ENCODE measurements at places on chromosomes 16 and 17. TPM values are rescaled to one million over a fixed set of nuclear protein-coding genes. Genes with fewer than 3 reads are reported as not detected.

DNA sequence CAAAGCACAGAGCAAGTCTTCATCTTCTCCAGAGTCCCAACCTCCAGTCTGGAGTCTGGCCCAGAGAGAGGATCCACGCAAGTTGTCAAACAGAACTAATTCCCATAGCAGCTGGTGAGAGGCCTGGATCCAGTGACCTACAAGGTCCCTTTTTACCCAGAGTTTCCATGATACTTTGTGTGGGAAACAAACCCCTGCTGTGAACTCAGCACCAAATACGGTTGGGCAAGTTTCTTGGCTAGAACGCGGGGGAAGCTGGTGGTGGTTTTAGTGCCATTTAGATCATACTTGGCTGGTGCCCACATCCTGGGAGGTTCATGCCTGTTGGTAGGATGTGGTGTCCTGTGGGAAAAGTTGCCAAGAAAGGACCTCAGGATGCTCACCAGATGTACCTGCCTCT lies 18.1 kb downstream of the TMC7 start:
- H3K36me3 ChIP-seq, result no peaks in the 10 kb centered on the region
- DNase-seq, result no peak
- no peaks in the 10 kb centered on the region for H3K4me1 ChIP-seq
- no peak overlapping the region for H3K27ac ChIP-seq
- H3K27me3 ChIP-seq, result no peaks in the 10 kb centered on the region

ITFG1 gene
- total RNA-seq, result 90.0 TPM

GRCh38 chr16:16019488-16019887 lies 70.1 kb downstream of the ABCC1 start:
- H3K27ac ChIP-seq, result peak overlapping the region; percentile 61
- no peak overlapping the region for H3K4me3 ChIP-seq
- DNase-seq, result no peak
- H3K36me3 ChIP-seq, result peaks cover 57% of the 10 kb centered on the region
- no peaks in the 10 kb centered on the region for H3K27me3 ChIP-seq

DNA sequence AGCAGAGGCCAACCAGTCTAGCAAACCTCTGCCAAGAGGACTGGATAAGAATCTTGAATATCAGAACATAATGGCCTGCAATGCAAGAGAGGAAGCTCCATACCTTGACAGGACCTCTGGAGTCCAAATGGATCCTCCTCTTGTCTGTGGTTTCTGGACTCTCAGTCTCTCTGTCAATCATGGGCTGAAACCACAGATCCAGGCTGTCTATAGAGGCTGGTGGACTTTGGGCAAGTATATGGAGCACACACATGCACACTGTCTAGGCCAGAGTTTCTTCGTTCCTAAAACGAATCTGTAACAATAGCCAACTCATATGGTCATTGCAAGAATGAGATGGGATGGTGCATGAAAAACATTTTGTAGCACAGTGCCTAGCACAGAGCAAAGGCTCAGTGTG lies 37.7 kb downstream of the NLRC5 start:
- no peak for DNase-seq
- no peaks in the 10 kb centered on the region for H3K4me1 ChIP-seq
- no peak overlapping the region for H3K27ac ChIP-seq
- no peak overlapping the region for H3K4me3 ChIP-seq
- H3K36me3 ChIP-seq, result peaks cover 69% of the 10 kb centered on the region
- no peaks in the 10 kb centered on the region for H3K27me3 ChIP-seq

GRCh38 chr16:86079255-86079885 lies 180.4 kb downstream of the IRF8 start:
- peaks cover 4% of the 10 kb centered on the region for H3K4me1 ChIP-seq
- H3K36me3 ChIP-seq, result no peaks in the 10 kb centered on the region
- no peak overlapping the region for H3K27ac ChIP-seq

- H3K36me3 ChIP-seq, result no peaks in the 10 kb centered on the region
- H3K27ac ChIP-seq, result no peak overlapping the region
- peaks cover 2% of the 10 kb centered on the region for H3K4me1 ChIP-seq
- no peak overlapping the region for H3K4me3 ChIP-seq
Measured at GRCh38 chr16:17291289-17291688, 179.5 kb downstream of the XYLT1 start.

SSTR5 gene
- not detected for total RNA-seq

- H3K4me1 ChIP-seq, result no peaks in the 10 kb centered on the region
- H3K27ac ChIP-seq, result no peak overlapping the region
- no peaks in the 10 kb centered on the region for H3K36me3 ChIP-seq
- no peak for DNase-seq
- no peak overlapping the region for H3K4me3 ChIP-seq
- H3K27me3 ChIP-seq, result no peaks in the 10 kb centered on the region
Measured at GRCh38 chr16:78499399-78499798, 399.9 kb downstream of the WWOX start.

- DNase-seq, result no peak
- no peak overlapping the region for H3K4me3 ChIP-seq
Measured at GRCh38 chr17:59754552-59754951, 47.1 kb downstream of the VMP1 start.

DNA sequence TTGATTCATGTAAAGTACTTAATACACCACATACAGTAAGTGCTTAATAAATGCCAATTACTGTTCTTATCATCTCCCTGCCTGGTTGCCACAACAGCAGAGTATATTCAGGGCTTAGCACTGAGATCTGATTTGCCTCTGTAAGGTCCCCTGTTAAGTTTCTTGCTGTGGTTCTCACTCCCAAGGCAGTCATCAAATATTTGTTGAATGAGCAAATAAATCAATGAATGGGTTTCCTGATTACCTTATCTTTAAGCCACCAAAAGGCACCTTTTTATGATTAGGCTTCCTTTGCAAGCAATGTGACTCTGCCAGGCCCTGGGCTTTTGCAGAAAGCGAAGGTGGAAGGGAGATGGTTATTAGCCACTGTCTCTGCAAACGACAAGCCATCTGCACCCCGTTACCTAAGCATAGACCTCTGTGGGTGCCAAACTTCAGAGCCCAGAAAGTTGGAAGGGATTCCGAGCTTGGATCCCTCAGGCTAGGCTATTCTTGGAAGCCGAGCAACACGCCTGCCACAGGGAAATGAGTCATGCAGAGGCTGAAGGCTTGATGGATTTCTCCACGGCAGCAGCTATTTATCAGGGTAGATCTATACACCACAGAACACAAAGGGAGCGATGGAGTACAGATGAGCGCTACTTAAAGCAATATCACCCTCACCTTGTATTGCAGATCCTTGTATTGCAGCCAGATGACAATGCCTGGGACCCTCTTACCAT lies 102.0 kb downstream of the GRIN2A start:
- no peaks in the 10 kb centered on the region for H3K27me3 ChIP-seq
- H3K27ac ChIP-seq, result peak overlapping the region; percentile 62
- H3K4me3 ChIP-seq, result no peak overlapping the region
- DNase-seq, result peak; percentile 82
- no peaks in the 10 kb centered on the region for H3K36me3 ChIP-seq

GRCh38 chr17:70270554-70270953 lies 101.2 kb downstream of the KCNJ2 start:
- no peak for DNase-seq
- no peak overlapping the region for H3K27ac ChIP-seq
- no peaks in the 10 kb centered on the region for H3K36me3 ChIP-seq
- no peaks in the 10 kb centered on the region for H3K4me1 ChIP-seq
- H3K27me3 ChIP-seq, result no peaks in the 10 kb centered on the region

- peaks cover 27% of the 10 kb centered on the region for H3K36me3 ChIP-seq
- H3K27ac ChIP-seq, result peak within 1 kb of the TSS; percentile 100
- no peaks in the 10 kb centered on the region for H3K27me3 ChIP-seq
- no peak for DNase-seq
- peaks cover 71% of the 10 kb centered on the region for H3K4me1 ChIP-seq
Measured at GRCh38 chr17:81870981-81871386, at the start of gene ARHGDIA. TSS of gene ARHGDIA (minus strand) at chr17:81871337. CDS start at chr17:81869930, 1,407 bp downstream.

- no peaks in the 10 kb centered on the region for H3K4me1 ChIP-seq
- H3K27ac ChIP-seq, result no peak overlapping the region
- no peak for DNase-seq
- peaks cover 100% of the 10 kb centered on the region for H3K36me3 ChIP-seq
Measured at GRCh38 chr16:29984137-29984763, 10.6 kb downstream of the TAOK2 start.

- no peak overlapping the region for H3K4me3 ChIP-seq
- no peaks in the 10 kb centered on the region for H3K27me3 ChIP-seq
- no peak for DNase-seq
- H3K27ac ChIP-seq, result no peak overlapping the region
- peaks cover 17% of the 10 kb centered on the region for H3K4me1 ChIP-seq
Measured at GRCh38 chr17:38711792-38712571, 6.9 kb downstream of the MLLT6 start.

- DNase-seq, result peak; percentile 12
- H3K27me3 ChIP-seq, result no peaks in the 10 kb centered on the region
- H3K4me1 ChIP-seq, result no peaks in the 10 kb centered on the region
- H3K36me3 ChIP-seq, result no peaks in the 10 kb centered on the region
- H3K4me3 ChIP-seq, result no peak overlapping the region
- H3K27ac ChIP-seq, result no peak overlapping the region
Measured at GRCh38 chr16:65574326-65574966, 452.6 kb upstream of the CDH11 start.

GRCh38 chr16:67406111-67406971 lies 9.9 kb downstream of the ZDHHC1 start:
- DNase-seq, result no peak
- H3K4me1 ChIP-seq, result peaks cover 36% of the 10 kb centered on the region
- H3K36me3 ChIP-seq, result no peaks in the 10 kb centered on the region

UMOD gene
- total RNA-seq, result 0.45 TPM

GNAO1 gene
- 42.0 TPM for total RNA-seq

GRCh38 chr17:78805301-78805700 lies 23.2 kb upstream of the CYTH1 start:
- H3K27me3 ChIP-seq, result no peaks in the 10 kb centered on the region
- no peak overlapping the region for H3K4me3 ChIP-seq
- no peaks in the 10 kb centered on the region for H3K4me1 ChIP-seq
- H3K27ac ChIP-seq, result no peak overlapping the region
- H3K36me3 ChIP-seq, result peaks cover 97% of the 10 kb centered on the region
- DNase-seq, result no peak

GRCh38 chr17:80704381-80704819 lies 159.8 kb downstream of the RPTOR start:
- no peak overlapping the region for H3K27ac ChIP-seq
- no peak overlapping the region for H3K4me3 ChIP-seq

HOXB1 gene
- not detected for total RNA-seq

Measured in stomach (tissue), 19 donors.